ENCODE measurements at places on chromosomes 11 and 22.
A peak's percentile ranks its signal among the peaks of the same experiment; 100 is the strongest.

- no peak for DNase-seq
These were observed 55.6 kb upstream of the RRM1 start for GRCh38 chr11:4039011-4039410.

DNA sequence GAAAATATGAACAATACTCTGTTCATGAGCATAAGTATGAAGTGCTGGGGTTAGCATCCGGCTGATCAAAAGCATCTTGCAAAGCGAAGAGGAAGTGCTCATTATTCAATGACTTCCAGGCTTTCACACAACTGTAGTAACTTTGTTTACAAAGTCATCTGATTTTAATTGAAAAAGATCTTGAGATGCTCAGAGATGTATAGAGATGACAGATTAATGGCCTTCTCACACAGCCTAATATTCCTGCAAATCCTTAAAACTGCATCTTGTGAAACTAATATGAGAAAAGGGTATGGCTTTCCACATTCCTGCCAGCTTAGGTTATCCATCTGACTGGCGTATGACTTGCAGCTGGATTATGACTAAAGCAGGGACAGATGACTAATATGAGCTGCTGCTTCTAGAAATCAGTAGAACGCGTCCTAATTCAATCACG lies 125.4 kb downstream of the CASP12 start:
- DNase-seq, result peak; percentile 79

DNA sequence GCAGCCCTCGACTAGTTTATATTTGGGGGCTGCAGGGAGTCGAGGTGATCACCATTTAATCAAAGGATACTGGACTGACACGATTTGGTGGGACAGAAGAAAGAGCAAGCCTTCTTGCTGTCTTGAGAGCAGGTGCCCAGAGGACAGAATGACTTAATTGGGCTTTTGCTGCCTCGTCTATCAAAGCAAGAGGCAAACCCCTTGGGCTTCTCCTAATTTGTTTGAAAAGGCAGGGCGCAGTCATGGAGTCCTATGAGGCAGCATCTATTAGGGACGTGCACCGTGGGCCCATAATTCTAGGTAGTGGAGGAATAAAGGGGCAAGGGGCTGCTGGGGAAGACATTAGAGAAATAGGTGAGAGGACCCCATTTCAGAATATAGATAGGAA lies 1411.3 kb downstream of the TBC1D22A start:
- no peak for DNase-seq

DNA sequence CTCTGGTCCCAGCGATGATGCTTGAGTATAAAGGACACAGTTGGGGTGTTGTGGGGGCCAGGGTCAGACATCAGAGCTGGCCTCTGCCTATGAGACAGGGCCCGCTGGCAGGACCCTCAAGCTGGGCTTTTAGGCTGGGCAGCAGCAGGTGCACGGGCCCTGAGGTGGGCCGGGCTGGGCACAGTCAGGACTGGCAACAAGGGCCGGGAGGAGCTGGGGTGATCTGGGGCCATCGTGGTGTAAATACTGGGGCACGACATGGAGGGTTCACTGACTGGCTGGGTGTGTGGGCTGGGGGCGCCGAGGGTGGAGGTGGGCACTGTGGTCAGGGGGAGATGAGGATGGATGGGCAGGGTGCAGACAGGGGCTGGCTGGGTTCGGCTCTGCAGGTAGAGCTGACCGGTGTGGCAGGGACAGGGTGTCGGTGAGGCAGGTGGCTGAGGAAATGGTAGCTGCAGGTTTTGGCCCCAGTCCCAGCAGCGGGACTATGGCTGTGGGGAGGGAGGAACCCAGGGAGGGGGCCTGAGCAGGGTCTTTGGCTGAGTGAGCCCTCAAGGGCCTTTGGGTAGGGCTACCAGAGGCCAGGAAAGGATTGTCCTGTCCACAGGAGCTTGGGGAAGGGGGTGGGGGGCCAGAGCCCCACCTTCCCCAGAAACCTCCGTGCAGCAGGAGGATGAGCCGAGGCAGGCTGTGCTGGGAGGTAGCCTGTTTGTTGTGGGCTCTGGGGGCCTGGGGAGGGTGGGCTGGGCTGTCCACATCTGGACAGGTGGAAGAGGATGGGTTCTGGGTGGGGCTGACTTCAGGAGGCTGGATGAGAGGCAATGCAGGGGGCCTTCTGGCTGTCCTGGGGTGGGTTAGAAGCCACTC lies 81.4 kb downstream of the KCNQ1 start:
- no peak for DNase-seq

DNA sequence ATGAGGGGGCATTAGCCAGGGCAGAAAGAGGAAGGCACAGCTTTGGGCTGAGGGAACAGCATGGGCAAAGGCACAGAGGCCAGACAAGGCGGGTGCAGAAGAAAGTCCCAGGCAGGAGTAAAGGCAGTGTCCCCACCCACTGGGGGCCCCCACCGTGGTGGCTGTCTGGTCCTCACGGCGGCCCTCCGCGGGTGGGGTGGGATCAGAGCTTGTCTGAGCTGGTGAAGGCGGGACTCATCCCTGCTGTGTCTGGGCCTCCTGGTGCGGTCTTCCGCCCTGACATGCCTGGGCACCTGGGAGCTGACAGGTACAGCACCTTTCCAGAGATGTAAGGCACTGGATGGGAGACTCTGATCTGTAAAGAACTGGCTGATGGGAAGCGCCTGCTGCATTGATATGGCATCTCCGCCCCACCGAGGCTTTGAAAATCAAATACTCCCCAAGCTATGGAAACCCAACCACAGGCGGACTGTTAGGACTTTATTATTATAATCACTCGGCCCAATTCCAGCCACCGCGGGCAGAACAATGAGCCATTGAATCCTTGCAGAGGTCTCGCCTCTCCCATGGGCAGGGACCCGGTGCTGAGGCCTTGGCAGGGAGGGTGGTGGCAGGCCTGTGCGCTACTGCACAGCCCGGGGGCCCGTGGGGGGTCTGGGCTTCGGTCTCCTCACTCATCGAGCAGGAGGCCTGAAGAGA lies 14.2 kb upstream of the GNB1L start:
- no peak for DNase-seq

- DNase-seq, result no peak
These were observed 95.8 kb upstream of the CHORDC1 start for GRCh38 chr11:90318651-90319050.

GRCh38 chr11:111733611-111734088 lies 32.5 kb downstream of the PPP2R1B start:
- no peak for DNase-seq

GRCh38 chr11:61151545-61152252 lies 9.5 kb downstream of the VPS37C start:
- DNase-seq, result no peak

DNA sequence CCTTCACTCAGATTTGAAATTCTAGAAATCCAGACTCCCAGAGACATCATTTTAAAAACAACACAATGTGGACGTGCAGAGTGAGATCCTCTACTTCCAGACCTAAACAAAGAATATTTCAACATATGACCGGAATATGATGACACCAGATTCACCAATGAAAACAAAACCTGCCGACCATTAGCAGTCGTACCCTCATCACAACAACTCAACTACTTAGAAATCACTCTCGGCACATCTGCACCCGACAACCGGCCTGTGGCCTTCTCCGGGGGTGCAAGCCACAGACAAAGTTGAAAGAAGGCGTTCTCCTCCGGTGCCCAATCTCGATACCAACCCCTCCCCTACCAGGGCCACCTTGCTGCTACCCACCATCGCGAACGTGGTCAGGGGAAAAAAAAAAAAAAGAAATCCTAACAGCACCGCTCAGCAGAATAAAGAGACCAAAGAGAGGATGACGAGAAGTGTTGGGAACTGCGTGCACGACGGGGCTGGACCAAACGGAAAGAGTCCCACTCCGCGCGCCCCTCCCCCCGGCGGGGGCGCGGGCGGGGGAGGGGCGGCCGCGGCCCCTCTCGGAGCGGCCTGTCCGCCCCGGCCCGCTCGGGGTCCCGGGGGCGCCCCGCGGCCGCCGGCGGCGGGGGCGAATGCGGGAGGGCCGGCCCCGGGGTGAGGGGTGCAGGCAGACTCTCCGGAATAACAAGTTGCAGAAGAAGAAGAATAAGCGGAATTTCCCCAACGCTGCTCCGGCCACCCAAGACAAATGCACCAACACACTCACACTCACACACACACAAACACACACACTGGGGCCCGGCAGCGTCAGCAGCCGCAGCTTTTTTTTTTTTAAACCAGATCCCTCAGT lies 1.7 kb downstream of the PHF21A start:
- no peak for DNase-seq

DNA sequence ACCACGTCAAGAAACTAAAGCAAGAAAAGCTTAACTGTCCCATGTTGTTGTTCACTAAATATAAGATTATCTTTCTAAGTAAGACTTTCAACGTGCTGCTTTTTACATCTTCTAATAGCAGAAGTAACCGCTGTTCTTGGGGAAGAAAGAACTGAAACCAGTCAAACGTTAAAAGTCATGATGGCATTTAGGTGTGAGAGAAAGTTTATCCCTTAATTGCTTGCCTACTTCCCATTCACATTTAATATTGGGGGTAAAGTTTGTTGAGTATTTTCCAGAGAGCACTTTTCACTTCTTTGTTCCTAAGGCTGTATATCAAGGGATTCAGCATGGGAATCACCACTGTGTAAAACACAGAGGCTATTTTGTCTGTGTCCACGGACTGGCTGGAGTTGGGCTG lies 970 bp downstream of the OR5B21 start:
- no peak for DNase-seq

DNA sequence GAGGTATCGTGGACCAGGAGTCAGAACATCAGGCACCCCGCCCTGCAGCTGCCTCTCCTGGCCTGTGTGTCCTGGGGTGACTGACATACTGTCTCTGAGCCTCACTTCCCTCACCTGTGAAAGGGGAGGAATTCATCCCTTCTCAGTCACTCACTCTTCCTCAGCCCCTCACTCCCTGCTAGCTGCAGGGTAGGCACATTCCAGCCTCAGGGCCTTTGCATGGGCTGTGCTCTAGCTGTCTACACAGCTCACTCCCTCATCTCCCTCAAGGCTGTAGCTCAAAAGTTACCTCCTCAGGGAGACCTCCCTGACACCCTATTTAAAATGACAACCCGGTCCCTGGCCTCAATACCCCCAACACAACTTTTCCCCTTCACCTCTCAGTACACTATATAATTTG lies 2.5 kb downstream of the TP53I11 start:
- DNase-seq, result no peak

GRCh38 chr11:57181678-57182305 lies at the start of gene LRRC55:
Gene LRRC55, plus strand, starts transcription at chr11:57181953. Its CDS starts 70 bp downstream, at chr11:57182023.
- DNase-seq, result no peak

DNA sequence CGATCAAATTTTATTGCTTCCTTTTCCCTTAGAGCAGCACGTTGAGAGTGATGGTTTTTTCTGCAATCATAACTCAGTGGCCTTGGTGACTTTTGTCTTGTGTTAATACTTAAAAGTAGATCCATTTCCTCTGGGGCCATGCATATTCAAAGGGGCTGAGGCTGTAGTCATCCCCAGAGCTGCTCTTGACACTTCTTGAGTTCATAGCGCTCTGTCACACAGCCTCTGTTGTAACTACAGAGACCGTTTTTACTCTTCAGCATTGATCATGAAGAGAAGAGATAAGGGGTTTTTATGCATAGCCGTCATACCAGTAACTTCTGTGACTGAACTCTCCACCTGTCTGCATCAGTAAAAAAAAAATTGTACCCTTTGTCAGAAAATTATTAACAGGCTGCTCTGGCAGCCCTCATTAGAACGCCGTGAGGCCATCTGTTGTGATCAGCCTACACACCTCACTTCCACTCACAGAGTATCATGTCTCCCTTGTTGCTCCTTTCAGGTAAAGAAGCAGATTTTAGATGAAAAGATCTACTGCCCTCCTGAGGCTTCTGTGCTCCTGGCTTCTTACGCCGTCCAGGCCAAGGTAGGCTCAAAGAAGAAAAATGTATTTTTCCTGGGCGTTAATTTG lies 38.4 kb downstream of the NF2 start:
- no peak for DNase-seq

GRCh38 chr11:72648384-72649136 lies 25.7 kb downstream of the PDE2A start:
- no peak for DNase-seq

GRCh38 chr11:124872741-124873140 lies 7.5 kb downstream of the ROBO3 start:
- DNase-seq, result no peak

- DNase-seq, result no peak
These were observed 8.3 kb downstream of the DTX4 start for GRCh38 chr11:59180168-59180776.

GRCh38 chr22:43147821-43148220 lies 3.5 kb upstream of the TSPO start:
- no peak for DNase-seq

GRCh38 chr11:133956650-133957633 lies at the start of gene IGSF9B:
Gene IGSF9B, minus strand, starts transcription at chr11:133956968. Its CDS starts 214 bp downstream, at chr11:133956754.
- DNase-seq, result no peak

DNA sequence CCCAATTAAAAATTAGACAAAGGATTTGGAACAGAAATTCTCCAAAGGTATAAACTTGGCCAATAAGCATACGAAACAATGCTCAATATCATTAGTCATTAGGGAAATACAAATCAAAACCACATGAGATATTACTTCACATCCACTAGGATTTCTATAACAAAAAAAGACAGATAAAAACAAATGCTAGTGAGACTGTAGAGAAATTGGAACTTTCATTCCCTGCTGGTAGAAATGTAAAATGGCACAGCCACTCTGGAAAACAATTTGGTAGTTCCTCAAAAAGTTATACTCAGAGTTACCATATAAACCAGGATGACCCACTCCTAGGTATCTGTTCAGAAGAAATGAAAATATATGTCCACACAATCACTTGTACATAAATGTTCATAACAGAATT lies 71.6 kb downstream of the RPL27A start:
- no peak for DNase-seq

DNA sequence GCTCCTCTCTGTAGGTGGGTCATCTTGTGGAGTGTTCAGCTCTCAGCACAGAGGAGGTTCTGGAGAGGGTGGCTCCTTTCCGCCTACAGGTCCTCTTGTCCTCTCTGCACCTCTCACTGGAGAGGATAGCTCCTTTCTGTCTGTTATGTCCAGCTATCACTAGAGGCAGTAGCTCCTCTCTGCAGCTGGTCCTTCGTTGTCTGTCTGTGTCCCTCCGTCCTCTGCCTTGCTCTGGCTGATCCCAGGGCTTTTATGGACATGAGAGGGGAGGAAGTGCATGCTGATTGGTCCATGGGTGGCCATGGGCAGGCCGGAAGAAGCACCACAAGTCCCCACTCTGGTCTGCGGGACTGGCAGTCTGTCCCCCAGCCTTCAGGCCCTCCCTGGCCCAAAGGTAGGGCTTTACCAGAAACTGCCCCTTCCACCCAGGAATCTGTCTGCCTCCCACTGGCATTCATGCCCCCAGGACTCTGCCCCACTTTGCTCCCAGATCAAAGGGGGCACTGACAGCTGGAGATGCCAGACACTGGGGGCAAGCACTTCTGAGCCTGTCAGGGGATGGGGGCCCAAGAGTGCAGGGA lies 38.6 kb upstream of the CALCB start:
- DNase-seq, result no peak

DNA sequence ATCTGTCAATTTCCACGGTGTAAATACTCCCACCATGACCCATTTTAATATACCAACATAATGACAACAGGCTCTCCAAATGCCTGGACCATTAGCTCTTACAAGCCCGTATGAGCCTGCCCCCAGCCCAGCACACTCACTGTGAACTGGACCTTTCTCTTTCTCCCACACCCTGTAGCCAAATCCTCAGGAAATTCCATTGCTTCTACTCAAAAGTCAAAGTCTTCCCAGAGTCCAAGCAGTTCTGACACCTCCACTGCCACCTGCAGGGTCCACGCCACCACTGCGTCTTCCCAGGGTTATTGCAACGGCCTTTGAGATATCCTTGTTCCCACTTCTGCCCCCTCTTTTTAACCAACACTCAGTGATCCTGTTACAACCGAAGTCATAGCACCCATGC lies 110.1 kb upstream of the ASPHD2 start:
- DNase-seq, result no peak
